ENCODE measurements at places on chromosomes 12 and 14.
A peak's percentile ranks its signal among the peaks of the same experiment; 100 is the strongest.

- DNase-seq = no peak
Observed at GRCh38 chr14:75995372-75996041, 9.9 kb downstream of the IFT43 start.

DNA sequence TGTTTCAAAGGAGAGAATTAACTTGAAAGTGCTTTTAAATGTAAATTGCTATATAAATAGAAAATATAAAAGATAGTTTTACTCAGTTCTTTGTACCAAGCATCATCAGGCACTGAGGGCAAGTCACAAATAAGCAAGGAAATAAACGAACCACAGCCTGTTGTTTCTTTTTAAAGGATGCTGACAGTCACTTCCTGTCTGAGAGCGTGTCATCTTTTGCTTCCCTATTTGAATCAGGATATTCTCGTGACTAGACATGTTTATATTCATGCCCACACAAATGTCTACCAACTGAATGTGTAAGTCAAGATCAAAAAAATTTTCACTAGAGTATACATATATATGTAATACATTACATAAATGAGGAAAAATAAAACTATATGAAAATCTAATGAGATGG, 31.4 kb upstream of the SLC2A13 start:
- DNase-seq = no peak

- DNase-seq = no peak
Observed at GRCh38 chr14:85663256-85663655, 133.3 kb downstream of the FLRT2 start.

- no peak for DNase-seq
Observed at GRCh38 chr14:92473261-92473968, 40.2 kb upstream of the RIN3 start.

- DNase-seq = peak; percentile 57
Observed at GRCh38 chr12:85920324-85920947, 46.3 kb downstream of the NTS start.

GRCh38 chr14:75150150-75150549, 23.3 kb upstream of the NEK9 start:
- no peak for DNase-seq

- peak; percentile 20 for DNase-seq
Observed at GRCh38 chr12:39990122-39991101, 115.5 kb downstream of the SLC2A13 start.

GRCh38 chr14:49581209-49582112, 4.7 kb downstream of the RPS29 start:
- no peak for DNase-seq

DNA sequence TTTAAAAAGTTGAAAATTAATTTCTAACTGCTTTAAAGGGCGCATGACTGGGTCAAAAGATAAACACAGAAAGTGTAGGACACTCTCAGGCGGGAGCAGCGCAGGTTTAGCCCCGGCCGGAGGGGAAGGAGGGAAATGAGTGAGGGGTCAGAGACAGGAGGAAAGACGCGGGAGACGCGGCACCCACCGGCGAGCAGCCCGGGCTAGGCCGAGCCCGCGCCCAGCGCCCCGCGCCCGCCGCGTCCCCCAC, 591 bp downstream of the GXYLT1 start:
- peak; percentile 11 for DNase-seq

DNA sequence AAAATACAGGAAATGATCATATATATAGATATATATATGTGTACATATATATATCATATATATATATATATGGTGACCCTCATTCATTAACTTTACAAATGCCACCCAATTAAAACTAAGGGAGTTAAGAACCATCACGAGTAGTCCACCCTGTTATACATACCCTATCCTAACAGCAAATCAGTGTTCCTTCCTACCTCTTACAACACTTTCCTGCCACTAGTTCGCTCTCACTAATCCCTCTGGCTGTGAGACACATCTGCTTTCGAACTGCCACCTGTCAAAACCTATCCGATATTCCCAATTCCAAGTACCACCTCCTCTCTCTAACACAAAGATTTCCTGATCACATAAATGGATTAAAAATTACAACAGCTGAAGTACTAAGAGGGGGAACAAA, 100.5 kb downstream of the EEA1 start:
- no peak for DNase-seq

GRCh38 chr14:48584031-48584430, 908.6 kb upstream of the MDGA2 start:
- DNase-seq = no peak

DNA sequence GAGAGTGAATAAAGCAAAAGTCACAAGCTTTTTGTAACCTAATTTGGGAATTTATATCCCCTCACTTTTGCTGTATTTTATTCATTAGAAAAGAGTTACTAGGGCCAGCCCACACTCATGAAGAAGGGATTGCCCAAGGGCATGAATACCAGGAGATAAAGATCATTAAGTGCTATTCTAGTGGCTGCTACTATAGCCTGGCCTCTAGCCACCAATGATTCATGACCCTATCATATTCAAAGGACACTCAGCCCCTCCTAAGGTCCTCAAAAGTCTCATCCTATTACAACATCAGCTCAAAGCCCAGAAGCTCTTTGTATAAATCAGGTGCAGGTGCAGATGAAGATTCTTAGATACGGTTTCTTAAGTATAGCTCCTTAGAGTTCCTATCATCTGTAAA, 518.1 kb downstream of the TRHDE start:
- no peak for DNase-seq

DNA sequence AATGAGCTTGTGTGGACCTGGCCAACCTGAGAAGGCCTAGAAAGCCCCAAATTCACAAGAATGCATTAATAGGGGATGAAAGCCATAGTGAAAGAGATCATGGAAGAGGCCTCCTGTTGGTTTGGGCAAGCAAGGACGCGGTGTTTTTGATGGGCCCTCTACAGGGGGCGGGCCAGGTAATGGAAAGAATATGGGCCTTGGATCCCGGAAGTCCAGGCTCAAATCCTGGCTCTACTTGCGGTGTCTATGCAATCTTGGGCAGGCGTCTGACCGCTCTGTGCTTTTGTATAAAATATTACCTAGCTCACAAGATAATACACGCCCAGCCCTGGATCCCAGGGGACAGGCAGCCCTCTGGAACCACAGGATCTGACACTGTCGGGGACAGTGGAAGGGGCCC, 41.1 kb upstream of the CLMN start:
- no peak for DNase-seq

DNA sequence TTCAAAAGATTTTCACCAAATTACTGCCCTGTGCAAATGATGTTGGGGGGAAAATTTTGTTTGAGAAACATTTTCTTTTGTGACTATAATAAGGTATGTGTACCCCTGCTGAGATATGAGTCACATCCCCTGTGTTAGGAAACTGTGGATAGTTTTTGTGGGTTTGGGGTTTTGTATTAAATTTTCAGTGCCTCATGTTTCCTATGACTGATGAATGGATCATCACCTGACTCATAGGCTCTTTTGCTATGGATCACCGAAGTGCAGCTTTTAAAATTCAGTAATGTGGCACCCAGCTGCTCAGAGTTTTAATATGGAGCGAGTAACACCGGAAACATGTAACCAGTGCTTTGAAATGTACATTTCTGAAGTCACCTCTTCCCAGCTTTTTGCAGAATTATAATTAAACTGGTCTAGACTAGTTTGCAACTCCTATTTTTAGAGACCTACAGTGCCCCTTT, 167.4 kb upstream of the HMGA2 start:
- no peak for DNase-seq

DNA sequence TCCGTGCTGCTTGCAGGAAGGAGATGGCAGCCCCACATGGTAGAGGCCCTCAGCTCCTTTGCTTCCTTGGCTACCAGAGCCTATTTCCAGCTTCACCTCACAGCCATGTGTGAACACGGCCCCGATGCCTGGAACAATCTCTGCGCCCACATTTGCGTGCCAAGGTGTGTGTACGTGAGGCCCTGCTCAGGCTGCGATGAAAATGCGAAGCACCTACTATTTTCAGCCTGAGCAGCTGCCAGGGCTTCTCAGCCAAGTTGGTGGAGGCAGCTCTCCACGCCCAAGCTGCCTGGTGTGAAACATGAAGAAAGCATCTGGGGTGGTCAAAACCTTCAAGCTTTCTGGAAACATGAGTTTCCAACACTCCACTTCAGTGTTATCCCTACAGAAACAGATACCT, 177.8 kb upstream of the EGLN3 start:
- DNase-seq = no peak

DNA sequence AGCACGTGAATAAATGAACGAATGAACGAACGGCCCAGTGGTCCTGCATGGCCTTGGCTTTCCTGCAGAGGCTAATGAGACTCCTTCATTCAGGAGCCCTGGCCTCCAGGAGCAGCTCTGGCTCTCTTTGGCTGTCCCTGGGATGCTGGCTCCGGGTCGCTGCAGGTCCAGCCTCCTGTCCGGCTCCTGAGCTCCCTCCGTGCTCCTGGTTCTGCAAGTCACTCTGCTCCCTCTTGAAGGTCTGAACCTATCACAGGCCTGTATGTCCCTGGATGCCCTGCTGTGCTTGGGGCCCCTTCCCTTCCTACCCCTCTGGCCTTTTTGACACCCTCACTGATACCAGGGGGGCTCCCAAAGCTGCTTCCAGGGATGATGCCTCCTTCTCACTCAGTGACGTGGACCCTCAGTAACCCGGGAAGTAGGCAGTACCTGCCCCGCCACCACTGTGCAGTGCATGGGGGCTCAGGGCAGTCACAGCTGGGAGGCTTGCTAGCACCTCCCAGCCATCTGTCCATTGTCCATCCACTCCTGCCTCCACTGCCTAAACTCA, 133.7 kb upstream of the C14orf180 start:
- no peak for DNase-seq

DNA sequence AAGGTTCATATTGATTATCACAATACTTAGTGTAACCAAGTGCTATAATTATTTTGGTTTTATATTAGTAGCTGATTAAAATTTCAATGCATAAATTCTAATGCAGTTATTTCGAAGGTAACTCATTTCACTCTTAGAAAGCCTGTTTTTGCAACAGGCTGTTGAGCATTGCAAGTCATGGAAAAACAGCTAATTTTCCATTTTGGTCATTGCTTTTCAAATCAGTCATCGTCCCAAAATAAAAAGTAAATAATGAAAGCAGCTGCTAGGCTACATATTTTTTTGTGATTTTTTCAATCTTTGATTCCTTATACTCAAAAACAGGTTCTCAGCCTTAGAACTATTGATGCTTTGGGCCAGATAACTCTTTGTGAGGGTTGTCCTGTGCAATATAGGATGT, 22.9 kb downstream of the VEZT start:
- no peak for DNase-seq

DNA sequence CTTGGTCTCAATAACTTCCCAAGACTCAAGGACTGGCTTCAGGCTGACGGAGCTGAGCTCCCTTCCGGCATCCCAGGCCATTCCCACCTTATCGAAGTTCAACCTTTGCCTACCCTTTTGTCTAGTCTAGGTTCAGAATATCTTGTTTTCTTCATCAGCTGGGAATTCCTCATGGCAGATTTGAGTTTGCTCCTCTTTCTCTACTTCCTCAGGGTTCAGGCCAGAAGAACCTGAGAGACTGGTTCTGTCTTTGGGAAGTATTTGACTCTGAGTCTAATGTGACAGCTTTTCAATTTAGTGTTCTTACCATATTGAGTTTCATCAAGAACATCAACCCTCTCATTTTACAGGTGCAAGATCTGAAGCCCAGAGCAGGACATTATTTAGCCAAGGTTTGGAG, 2.1 kb downstream of the BIN2 start:
- DNase-seq = no peak

GRCh38 chr14:38873941-38874612, 229.0 kb downstream of the SEC23A start:
- DNase-seq = no peak

- DNase-seq = no peak
Observed at GRCh38 chr12:77315407-77315806, 250.0 kb upstream of the E2F7 start.

DNA sequence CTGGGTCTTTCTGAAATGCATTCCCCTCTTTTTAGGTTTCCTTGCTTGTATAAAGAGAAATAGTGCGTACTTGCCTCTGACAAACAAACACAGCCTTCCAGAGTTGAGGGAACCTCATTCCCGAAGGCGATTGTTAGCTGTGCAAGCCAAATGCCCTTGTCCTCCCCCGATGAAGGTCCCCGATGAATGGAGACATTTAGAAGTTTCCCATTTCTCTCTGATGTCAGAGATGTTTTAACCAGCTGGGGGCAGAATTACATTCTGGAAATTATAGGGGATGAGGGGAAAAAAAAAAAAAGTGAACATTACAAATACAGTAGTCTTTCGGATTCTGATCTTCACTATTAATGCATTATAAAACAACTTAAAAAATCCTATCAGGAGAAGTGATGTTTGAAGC, 366.8 kb downstream of the VRK1 start:
- no peak for DNase-seq

DNA sequence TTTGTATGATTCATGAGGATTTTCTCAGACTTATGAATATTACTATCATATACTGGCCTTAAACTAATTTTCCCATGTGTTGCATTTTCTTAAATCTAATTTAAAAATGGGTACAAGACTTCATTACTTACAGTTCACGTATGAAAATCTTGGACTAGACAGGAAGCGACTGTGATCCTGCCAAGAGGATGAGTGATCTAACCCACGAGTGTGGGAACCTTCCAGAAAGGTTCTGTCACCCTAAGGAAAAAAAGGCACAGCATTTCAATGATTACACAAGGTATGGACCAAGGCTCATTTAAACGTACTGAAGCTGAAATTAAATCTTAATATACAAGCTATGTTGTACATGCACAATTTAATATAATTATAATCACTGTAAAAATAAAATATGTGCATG, 293.5 kb upstream of the DIO2 start:
- no peak for DNase-seq

DNA sequence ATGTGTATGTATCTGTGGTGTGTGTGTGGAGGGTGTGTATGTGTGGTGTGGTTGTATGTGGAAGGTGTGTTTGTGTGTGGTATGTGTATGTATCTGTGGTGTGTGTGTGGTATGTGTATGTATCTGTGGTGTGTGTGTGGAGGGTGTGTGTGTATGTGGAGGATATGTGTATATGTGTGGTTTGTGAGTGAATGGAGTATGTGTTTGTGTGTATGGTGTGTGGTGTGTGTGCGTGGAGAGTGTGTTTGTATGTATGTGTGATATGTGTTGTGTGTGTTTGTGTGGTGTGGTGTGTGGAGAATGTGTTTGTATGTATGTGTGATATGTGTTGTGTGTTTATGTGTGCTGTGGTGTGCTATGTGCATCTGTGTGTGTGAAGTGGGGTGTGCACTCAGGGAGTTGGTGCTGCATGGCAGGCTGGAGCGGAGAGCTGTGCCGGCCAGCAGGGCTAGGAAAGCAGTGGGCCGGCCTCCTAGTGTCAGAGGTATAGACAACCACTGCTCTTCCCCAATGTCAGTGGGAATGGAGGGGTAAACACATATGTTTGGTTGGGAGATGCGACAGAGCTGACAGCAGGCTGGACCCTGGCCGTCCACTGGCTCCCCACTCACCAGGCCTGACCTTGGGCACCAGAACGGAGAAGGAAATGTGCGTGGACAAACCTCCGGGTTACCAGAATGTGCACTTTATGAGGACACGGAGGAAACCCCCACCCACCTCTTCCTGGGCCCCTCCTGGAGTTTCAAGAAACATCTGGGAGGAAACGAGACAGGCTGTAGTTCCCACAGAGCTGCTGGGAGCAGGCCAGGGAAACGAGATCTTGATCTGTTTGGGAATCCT, 60.7 kb downstream of the CLMN start:
- DNase-seq = peak; percentile 67

GRCh38 chr12:42234970-42235369, 3.1 kb downstream of the YAF2 start:
- no peak for DNase-seq

GRCh38 chr12:14995583-14996425, 23.0 kb downstream of the PDE6H start:
- peak; percentile 34 for DNase-seq

Measured in NCI-H526 (cell line).